Mesenteric fat pad (tissue), 1 donor: ENCODE measurements at places on chromosomes 3 and 15.

GRCh38 chr3:124860599-124860998, 26.6 kb downstream of the ITGB5 start:
- DNase-seq: no peak

GRCh38 chr3:133289322-133289721, 110.5 kb upstream of the BFSP2 start:
- DNase-seq: no peak

DNA sequence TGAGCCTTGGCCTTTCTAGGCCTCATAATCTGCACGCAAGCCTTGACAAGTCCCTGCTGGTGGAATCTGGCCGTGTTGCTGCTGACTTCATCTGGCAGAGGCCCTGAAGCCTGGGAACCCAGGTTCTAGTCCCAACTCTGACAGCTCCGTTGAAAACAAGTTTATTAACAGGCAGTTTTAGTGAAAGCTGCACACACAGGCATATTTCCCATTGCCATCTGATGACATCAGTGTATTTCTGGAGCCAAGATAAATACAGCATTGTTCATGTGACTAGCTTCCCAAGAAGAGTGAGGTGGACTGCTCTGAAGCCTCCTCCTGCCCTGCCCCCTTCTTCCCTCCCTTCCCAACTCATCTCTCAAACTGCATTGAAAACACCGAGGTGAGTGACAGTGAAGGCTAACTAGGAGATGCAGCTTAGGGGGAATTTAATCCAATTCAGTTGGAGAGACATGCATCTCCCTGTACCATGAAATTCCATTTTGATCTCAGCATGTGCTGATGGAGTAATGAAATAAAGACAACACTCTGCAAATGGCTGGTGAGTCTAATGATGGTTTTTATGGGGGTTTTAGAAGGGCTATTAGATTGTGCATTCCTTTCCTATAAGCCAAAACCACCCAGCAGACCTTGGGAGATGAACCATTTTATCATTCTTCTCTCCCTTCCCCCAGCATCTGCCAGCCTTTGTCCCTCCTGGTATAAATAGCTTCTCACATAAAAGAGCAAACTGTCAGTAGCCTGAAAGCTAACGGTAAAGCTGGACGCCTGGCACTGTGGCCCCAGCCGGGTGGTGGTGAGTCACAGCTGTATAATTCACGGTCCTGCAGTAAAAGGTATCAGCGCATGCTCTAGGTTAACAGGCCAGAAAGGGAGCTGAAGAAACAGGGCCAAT, 38.0 kb downstream of the PRICKLE2 start:
- DNase-seq: no peak

- DNase-seq: no peak
Measured at GRCh38 chr15:70584441-70584837, 178.9 kb downstream of the UACA start.

GRCh38 chr3:45009868-45010267, 16.2 kb upstream of the CLEC3B start:
- no peak for DNase-seq

DNA sequence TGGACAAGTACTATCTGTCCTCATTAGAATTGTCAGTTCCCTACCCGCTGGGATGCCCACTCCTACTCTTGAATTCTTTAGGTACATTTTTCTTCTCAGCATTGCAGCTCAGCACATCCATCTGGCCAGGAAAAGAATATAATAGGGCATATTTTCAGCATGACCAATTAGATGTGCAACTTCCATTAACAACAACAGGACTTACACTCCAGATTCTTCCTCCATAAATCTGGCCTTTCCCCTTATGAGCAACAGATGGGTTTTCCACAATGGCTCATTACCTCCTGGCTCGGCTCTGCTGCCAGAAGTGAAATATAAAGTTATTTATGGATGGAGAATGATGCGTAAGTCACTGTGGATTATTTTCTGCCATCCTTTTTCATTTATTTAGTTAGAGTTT, 443.8 kb upstream of the TGFBR2 start:
- no peak for DNase-seq

DNA sequence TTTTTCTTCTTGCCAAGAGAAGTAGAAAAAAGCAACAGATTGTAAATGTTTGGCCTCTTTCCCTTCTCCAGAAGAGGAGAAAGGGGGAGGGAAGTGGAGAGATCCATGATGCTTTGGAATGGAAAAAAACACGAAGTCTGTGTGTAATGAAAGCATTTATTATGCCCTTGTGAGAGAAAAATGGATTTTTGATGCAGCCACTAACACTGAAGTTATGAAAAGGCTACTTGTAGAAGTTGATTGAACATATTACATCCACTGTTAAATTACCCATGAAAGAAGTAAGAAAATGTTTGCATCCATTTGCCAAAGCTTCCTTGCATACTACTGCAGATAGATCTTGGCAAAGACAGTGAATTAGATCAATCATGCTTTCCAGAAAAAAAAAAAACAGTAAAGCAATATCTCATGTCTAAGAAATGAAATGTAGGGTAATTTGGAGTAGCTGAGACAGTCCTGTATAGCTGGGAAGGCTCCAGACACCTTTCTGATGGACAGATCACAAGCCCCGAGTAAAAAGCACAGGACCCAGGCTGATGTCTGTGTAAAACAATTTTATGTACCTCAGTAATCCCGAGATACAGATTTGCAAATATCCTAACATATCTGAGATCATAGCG, 295.5 kb downstream of the PLOD2 start:
- no peak for DNase-seq

DNA sequence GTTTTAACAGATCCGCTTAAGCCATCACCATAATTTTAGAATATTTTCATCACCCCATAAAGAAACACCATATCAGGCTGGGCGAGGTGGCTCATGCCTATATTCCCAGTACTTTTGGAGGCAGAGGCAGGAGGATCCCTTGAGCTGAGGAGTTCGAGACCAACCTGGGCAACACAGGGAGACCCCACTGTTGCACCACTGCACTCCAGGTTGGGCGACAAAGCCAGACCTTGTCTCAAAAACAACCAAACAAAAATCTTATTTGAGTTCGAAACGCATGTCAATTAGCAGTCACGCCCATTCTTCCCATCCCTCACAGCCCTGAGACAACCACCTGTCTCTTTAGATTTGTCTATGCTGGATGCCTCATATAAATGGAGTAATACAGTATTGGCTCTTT, 119.9 kb downstream of the KLF13 start:
- DNase-seq: no peak

- DNase-seq: no peak
Measured at GRCh38 chr15:38187630-38188313, 64.9 kb upstream of the SPRED1 start.

GRCh38 chr15:42825599-42825998, 88.7 kb upstream of the CDAN1 start:
- DNase-seq: no peak

GRCh38 chr15:51126842-51127241, 32.1 kb upstream of the TNFAIP8L3 start:
- DNase-seq: no peak

- no peak for DNase-seq
Measured at GRCh38 chr3:139434764-139435307, 41.5 kb downstream of the RBP2 start.

- no peak for DNase-seq
Measured at GRCh38 chr3:65873028-65873427, 165.7 kb downstream of the MAGI1 start.

GRCh38 chr3:145355206-145355605, 805.8 kb downstream of the PLOD2 start:
- no peak for DNase-seq

DNA sequence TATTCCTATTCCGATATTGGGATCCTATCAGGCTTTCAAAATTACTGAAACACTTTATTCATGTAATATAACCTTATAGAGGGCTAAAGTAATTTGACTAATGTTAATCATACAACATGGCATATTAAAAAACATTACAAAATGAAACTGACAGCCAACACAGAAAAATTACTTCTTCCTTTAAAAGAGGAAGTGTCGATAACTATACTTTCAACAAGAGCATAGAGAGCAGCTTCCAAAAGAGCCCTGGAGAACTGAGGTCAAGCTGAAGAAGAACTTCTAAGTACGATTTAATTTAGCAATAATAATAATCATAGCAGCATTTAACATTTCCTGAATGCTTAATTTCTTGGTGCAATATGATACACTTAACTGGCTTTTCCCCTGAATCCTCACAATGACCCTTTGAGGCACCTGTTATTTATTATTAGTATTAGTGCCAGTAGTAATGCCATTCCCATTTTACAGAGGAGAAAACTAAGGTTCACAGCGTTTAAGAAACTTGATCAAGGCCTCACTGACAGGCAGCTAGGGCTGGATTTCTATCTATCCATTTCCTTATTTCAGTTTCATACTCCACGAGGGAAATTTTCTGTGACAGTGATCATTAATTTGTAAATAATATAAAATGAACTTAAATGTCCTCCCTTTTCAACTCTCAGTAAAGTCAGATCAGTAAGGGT, 181.6 kb downstream of the CFAP20DC start:
- DNase-seq: no peak
